ENCODE measurements at places on chromosomes 1 and 21.
A peak's percentile ranks its signal among the peaks of the same experiment; 100 is the strongest.

- no peak for DNase-seq
Measured at GRCh38 chr1:183882335-183883167, 77.6 kb downstream of the RGL1 start.

- DNase-seq, result no peak
Measured at GRCh38 chr1:152072311-152072710, 16.6 kb downstream of the TCHHL1 start.

DNA sequence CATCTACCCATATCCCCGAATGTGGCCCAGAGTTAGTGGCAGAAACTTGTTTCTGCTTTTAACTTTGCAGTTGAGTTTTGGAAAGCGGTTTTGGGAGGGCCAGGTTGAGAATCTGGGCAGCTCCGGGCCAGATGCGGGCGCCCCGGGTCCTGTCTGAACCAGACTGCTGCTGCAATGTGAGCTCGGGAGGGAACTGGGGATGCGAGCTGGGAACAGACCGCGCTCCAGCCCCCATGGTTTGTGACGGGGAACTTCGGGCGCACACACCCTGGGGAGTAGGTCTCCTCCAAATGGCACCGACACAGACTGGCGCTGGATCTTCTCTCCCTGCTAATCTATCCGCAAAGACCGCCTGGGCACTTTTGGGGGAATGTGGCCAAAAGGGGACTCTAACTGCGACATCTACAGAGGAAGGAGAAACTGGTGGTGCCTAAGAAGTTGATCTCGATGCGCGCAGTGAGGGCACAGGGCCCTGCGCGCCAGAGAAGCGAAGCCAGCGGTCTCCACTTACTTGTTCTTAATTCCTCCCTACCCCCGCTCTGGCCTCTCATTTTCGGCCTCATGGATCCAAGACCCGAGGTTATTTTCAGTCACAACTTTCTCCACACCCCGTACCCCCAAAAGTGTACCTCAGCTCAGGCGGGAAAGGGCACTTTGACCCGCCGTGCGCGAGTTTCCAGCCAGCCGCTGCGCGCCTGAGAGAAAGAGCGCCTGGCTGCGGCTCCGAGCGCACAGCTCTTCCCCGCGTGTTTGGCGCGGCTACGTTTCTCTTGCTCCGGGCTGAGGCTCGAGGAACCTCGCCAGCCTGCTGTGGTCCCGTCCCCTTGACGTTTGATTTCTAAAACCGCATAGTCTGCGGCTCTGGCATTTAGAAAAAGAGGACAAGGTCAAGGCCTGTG, 411.0 kb upstream of the ESRRG start:
- peak; percentile 88 for DNase-seq

DNA sequence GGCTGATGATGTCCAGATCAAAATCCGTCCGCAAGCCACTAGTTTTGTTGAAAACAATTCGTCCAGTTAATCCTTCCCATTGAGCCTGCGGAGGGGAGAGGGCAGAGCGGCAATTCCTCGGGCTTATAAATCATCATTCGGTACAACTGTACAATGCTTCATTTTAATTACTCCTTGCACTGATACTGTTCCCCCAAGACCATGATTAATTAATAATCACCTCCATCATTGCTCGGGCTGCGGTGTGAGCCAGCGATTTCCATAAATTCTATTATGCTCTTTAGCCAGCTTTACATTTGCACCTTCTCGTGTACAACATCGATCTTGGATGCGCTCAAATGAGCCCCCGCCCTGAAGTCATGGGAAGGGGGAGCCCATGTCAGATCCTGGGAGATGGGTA, 180.7 kb downstream of the GRIK3 start:
- no peak for DNase-seq

DNA sequence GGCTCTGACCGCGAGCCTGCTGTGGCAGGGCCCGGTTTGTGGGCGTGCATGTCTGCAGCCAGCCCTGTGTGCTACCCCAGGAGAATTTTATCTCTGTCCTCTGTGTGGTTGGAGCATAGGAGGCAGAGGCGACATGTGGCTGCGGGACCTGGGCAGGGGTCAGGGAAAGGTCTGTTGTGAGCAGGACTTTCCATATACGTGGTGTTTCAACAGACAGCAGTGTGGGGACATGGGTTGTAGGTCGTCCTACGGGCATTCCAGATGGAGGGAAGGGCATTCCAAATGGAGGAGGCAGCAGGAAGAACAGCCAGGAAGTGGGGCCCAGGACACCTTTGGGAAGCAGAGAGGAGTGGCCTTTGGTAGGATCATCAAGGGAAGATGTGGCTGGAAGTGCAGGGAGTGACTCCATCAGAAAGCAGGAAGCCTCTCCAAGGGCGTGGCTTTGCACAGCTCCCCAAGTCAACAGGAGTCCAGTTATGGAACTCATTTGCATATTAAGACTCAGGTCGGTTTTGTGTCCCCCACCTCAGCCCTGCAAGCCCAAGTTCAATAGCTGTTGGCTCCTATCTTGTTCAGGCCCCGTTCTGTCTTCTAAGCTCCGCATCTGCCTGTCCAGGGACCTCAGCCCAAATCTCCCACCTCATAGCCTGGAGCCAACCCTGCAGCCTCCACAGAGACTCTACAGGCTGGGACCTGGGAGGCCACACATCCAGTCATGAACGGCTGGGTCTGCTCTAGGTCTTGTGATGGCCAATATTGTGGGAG, 309.1 kb downstream of the MATN1 start:
- no peak for DNase-seq

Measured in NCI-H1417 (cell line).